Amygdala (tissue), 56 donors: ENCODE measurements at places on chromosomes 7 and 10.

DNA sequence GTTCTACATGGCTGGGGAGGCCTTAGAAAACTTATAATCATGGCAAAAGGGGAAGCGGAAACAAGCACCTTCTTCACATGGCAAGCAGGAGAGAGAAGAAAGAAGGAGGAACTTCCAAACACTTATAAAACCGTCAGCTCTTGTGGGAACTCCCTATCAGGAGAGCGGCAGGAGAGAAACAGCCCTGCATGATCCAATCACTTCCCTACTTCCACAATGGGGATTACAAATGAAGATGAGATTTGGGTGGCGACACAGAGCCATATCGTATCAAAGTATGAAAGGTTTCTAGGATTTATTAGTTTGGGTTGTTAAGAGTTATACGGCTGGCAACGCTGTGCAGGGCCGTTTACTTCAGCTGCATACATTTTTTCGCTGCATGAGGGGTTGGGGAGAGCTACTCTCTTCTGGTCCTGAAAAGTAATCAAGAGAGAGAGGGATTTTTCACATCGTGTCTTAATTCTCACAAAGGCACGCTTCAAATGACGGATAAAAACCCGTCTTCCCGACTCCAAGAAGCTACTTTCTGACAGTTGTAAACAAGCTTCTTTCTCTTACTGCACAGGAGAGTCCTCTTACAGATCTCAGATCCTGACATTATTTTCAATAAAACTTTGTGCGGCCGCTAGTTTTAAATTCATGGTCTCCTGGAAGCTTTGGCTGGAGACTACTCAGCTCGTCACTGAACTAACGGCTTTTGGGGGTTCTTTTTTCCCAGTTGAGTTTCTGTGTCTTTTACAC, 751 bp upstream of the GTPBP10 start:
- no peak for DNase-seq

DNA sequence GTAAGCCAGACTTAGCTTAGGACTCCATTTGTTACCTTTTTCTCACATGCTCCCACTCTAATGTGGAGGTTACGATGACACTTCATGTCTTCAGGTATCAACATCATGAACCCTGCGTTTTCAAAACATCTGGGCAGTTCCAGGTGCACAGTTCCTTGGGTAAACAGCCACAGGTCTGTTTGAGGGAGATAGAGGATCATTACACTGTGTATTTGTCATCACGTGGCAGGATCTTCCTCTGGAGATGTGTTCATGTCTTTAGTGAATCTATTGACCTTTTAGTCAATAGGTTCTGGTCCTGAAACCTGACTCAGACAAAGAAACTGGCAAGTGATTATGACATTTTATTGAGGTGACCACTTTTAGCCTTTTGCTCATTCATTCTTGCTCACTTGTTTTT, 145.5 kb downstream of the ANKRD7 start:
- DNase-seq: no peak

DNA sequence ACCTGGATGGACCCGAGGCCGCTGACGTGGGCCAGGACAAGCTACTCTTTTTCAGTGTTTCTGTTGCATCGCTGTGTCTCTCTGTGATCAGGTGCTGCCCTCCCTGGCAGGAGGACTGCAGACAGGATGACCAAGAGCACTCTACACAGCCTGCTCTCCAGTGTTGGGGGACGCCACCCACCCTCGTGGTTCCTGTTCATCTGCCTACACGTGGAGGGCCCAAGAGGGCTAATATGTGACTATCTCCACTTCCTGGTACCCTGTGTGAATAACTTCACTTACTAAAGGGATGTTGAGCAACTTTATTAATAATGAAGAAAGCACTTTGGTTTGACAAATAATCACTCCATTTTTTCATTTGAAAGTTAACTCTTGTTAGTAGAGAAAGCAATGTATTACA, 101.3 kb downstream of the EGFR start:
- DNase-seq: no peak

- DNase-seq: no peak
These were observed 10.3 kb upstream of the AOC1 start for GRCh38 chr7:150842018-150842417.

DNA sequence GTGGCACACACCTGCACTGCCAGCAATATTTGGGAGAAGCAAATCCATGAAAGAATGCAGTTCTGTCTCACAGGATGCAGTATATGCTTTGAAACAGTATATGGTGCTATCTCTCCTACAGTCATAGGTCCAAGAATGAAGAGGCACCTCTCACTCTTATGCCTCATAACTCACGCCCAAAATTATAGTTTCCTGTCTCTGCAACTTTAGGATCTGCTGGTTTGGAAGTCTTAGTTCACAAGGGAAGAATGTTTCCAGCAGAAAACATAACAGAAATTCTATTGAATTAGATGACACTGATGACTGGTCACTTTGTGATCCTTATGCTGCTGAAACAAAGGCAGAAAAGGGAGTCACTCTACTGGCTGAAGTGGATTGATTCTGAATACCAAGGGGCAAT, 5.7 kb downstream of the C10orf67 start:
- DNase-seq: no peak

- DNase-seq: no peak
These were observed 8.3 kb downstream of the SLC13A4 start for GRCh38 chr7:135719688-135720087.

GRCh38 chr7:24978843-24979469, 1.0 kb downstream of the OSBPL3 start:
- DNase-seq: no peak
